ENCODE measurements at places on chromosomes 3 and 15.

DNA sequence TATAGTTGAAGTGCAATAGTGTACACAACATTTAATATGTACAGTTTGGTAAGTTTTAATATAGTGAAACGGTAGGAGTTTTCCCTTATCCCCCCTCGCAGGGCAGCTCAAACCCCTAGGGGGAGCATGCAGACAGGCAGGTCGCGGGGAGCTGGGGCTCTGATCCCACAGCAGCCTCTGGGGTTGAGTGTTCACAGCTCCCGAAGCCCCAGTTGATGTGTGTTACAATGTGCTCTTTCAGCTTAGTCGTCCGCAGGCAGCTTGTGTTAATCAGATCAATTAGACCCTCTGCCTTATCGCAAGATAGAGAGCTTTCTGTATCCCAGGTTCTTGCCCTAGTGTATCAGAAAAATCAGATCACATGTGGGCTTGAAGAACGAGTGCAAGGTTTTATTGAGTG, 143.1 kb upstream of the CHRNA7 start:
- no peak for DNase-seq

GRCh38 chr3:47895241-47895640, 92.3 kb downstream of the DHX30 start:
- DNase-seq = no peak

DNA sequence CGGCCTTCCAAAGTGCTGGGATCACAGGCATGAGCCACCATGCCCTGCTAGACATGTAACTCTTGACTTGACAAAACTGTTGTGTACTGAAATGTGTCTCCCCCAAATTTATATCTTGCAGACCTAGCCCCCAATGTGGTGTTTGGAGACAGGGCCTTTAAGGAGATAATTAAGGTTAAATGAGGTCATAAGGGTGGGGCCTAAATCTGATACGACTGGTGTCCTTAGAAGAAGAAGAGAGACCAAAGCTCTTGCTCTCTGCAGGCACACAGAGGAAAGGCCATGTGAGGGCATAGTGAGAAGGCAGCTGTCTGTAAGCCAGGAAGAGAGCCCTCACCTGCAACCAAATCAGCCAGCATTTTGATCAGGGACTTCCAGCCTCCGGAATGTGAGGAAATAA, 361.3 kb downstream of the SV2B start:
- no peak for DNase-seq

DNA sequence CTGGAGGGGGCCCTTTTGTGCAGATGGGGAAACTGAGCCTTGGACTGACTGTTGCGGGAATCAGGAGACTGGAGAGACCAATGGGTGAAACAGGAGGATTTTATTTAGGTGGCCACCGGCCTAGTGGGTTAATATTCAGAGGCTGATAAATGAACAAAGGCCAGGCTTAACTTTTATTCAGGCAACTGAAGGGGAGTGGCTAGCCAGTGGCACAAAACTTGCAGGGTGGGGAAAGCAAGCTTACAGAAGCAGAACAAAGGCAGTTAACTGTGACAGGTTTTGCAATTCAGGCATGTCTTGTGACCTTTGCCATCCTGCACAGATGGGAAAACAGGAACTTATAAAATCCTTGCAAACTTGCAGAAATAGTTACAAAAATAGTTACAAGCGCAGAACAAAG, 24.9 kb upstream of the ACAD9 start:
- no peak for DNase-seq

- no peak for DNase-seq
Observed at GRCh38 chr3:179811321-179812095, 158.7 kb downstream of the USP13 start.

- no peak for DNase-seq
Observed at GRCh38 chr3:47086071-47086470, 77.8 kb downstream of the SETD2 start.

- DNase-seq = no peak
Observed at GRCh38 chr3:64717872-64718613, 30.2 kb upstream of the ADAMTS9 start.

GRCh38 chr3:101229681-101230080, 90.7 kb downstream of the IMPG2 start:
- no peak for DNase-seq

- no peak for DNase-seq
Observed at GRCh38 chr3:182105875-182106274, 394.1 kb downstream of the SOX2 start.

- DNase-seq = no peak
Observed at GRCh38 chr15:69017978-69018377, 3.5 kb downstream of the NOX5 start.

DNA sequence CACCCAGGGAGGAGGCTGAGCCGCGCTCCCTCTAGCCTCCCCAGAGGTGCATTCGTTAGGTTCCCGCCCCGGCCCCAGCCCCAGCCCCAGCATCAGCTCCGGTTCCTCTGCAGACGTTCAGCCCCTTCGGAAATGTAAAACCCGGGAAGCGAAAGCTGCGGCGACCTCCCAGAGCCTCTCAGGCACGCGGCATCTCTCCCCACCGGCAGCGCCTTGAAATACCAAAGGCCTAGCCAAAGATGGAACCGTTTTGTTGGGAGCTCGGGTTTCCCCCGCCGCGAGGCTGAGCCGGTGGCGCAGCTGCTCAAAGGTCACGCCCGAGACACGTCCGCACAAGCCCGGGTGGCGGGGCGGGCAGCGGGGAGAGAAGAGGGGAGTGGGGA, 77.8 kb upstream of the HES1 start:
- DNase-seq = no peak

DNA sequence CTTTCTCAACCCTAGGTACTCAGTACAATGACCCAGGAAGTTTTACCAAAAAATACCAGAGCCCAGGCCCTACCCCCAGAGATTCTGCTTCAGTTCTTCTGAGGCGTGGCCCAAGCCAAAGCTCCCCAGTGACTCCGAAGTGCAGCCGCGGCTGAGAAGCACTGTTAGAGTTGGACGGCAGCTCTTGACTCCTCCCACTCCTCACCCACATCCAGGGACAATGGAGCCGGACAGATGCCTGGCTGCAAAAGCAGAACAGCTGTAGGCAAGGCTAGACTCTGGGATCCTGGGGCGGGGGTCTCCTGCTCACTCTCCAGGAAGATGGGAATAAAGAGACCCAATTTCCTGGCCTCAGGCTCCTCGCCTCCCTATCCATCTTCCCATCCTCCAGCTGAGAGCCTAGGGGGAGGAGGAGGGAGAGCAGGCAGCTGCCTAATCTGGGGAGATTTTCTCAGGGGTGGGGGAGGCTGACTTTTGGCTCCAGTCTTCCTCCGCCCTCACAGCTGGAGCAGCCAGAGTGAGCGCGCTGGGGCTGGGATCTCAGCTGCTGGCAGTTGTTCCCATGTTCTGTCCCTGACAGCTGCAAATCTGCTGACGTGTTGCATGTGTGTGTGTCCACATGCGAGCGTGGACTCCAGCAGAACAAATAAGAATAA, 223.8 kb downstream of the OPA1 start:
- no peak for DNase-seq

DNA sequence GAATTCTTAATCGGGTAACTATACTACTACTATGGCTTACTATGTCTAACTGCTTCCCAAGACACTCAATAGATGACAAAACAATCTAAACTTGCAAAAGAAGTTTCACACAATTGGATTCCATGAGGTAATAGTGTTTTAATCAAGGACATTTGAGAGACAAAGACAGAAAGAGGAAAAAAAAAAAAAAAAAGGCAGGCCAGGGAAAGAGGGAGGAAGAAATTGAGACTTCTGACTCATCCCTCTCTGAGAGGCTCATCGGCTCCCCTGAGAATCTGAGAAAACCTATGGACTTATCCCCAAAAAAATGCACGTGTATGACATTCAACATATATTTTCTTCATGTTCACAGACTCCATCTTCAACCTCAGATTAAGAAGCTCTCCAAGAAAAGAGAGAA, 61.0 kb downstream of the SCAPER start:
- DNase-seq = no peak

DNA sequence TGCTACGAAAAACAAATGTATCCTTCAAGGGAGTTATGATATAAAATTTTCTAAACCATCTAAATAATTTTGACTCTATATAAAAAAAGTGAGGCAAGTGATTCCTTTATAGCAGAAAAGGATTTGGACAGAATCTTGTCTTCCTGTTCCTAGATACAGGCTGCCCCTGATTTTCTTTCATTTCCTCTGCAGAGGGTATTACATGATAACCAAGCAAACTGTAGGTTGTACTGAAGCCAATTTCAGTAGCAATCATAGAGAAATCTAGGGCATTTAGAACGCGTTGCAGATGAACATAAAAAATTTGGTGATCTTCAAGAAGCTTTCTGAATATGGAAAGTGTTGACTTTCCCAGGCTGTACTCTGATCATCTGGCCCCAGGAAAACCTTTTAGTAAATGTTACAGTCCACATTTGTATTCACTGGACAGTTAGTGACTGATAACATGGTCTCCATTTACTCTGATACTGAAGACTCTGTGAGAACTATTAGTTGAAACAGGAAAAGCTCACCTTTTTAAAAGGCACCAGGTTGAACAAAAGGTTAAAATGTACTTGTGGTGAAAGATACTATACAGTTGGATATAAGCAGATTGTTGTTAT, 9.1 kb upstream of the UTS2B start:
- no peak for DNase-seq

DNA sequence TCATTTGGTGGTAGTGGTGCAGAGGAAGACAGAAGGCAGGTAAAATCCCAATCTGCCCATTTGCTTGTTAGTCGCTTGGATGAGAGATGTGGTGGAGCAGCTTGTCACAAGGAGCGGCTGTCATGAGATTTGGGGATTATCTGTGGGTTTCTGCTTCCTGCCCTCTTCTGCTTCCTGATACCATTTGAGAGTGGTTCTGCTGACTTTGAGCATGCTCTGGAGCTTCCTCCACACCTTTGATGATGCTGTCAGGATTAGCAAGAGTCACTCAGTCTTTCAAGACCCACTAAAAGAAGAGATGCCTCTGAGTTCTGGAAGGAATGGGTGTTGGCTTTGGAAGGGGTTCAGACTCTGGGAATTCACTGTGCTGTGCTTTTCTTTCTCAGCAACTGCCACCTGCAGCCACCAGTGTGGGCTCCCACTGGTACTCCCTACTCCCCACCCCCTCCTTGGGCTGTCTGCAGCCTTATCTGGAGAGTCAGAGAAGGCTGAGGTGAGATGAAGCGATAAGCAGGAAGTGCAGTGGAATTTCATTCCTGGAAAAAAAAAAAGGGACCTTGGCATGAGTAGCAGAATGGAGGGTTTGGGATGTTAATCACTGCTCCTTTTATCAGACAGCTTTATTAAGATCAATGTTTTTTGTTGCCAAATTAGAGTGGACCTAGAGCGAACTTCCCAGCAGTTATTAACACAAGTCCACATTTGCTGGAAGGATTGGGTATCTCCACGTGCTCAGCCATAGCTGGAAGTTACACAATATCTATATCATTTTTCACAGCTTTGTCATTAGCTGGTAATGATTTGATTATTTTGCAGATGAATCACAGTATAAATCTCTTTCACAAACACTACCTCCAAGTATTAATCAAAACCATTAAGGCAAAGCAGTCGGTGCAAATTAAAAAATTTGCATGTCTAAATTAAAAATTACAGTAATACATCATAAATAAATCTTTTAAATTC, 233.0 kb upstream of the SATB1 start:
- no peak for DNase-seq

- DNase-seq = no peak
Observed at GRCh38 chr3:9230596-9230995, 18.9 kb downstream of the SRGAP3 start.

Data from stimulated activated CD8-positive, alpha-beta memory T cell treated with anti-CD3 and anti-CD28 coated beads, Interleukin-7, amount 100 ng/mL, for 48 hours (primary cell).